ENCODE measurements at places on chromosomes 13 and 19. TPM values are rescaled to one million over a fixed set of nuclear protein-coding genes. Genes with fewer than 3 reads are reported as not detected.

The ZNF224 gene
- 15.7 TPM for total RNA-seq

- peak; percentile 16 for DNase-seq
Measured at GRCh38 chr13:42794577-42795275, 13.3 kb downstream of the FAM216B start.

DNA sequence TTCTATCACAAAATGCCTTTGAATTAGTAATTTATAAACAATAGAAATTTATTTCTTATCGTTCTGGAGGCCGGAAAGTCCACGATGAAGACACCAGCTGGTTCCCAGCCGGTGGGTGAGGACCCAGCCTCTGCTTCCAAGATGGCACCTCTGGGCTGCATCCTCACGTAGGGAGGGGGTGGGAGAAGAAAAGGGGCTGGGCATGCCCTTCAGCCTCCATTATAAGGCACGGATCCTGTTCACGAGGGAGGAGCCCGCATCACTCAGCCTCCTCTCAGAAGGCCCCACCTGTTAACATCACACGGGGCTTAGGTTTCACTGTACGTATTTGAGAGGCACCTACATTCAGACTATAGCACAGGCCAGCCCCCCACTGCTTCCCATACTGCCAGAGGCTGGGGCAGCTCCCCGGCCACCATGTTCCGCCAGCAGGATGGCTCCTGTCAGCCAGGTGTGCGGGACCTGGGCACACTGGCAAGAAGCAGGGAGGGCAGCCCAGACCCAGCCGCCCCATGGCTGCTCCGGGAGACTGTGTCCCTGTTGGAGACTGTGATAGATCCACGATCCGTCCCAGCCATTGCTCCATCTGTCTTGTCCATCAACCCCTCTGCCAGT is 131.6 kb downstream of the SOX1 start:
- no peak for DNase-seq

- no peak for DNase-seq
Measured at GRCh38 chr13:40161931-40162330, 504.5 kb downstream of the FOXO1 start.

DNA sequence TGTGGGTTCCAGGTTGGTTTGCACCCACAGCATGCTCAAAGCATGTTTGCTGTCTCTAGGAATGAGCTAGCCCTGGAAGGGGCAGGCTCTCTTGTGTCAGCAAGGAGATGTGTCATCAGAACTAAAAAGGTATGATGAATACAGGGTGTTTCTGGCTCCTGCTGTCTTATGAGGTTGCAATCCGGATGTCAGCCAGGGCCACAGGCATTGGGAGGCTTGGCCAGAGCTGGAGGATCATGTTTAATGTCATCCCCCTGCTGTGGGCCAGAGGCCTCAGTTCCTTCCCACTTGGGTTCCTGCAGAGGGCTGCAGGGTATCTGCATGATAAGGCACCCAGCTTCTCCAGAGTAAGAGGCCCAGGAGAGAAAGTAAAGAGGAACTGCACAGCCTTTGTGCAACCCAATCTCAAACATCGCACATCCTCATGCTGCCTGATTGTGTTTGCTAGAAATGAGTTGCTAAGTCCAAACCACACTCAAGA is 193.6 kb downstream of the COL4A1 start:
- peak; percentile 35 for DNase-seq

DNA sequence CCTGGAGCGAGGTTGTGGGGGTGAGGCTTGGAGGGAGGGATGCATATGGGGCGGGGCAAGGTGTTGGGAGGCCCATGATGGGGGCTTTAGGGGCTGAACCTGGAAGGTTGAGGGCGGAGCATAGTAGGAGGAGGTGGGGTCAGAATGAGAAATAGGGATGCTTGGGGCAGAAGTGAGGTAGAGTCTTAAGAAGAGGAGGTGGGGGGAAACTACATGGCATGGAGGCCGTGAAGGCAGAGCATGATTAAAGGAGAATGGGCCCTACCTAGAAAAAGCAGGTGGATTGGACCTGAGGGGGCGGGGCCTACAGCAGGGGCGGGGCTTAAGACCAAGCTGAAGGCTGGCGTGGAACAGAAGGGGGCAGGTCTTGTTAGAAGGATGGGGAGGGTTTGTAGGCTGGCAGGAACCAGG is 799 bp downstream of the NR1H2 start:
- DNase-seq: no peak

DNA sequence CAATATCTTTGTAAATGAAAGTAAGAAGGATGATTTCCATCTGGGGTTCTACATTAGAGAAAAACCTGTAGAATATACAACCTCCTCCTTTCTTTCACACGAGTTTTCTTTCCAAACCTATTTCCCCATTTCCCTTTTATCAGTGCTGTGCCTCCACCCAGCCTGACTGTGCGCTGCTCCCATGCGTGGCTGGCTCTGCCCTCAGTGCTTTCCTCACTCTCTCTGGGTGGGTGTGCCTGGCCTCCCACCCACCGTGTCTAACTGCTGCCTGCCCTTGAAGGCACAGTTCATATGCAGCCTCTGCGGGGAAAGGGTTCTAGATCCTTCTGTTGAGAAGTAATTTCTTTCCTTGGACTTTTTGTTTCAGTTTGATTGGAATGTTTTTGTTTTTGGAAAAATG is 70.7 kb downstream of the PCCA start:
- DNase-seq: no peak

GRCh38 chr13:30819136-30819888 is 84.0 kb downstream of the ALOX5AP start:
- DNase-seq: no peak

- no peak for DNase-seq
Measured at GRCh38 chr13:66313413-66313812, 916.7 kb downstream of the PCDH9 start.

GRCh38 chr13:81916461-81916860 is 1575.5 kb upstream of the SPRY2 start:
- DNase-seq: no peak

DNA sequence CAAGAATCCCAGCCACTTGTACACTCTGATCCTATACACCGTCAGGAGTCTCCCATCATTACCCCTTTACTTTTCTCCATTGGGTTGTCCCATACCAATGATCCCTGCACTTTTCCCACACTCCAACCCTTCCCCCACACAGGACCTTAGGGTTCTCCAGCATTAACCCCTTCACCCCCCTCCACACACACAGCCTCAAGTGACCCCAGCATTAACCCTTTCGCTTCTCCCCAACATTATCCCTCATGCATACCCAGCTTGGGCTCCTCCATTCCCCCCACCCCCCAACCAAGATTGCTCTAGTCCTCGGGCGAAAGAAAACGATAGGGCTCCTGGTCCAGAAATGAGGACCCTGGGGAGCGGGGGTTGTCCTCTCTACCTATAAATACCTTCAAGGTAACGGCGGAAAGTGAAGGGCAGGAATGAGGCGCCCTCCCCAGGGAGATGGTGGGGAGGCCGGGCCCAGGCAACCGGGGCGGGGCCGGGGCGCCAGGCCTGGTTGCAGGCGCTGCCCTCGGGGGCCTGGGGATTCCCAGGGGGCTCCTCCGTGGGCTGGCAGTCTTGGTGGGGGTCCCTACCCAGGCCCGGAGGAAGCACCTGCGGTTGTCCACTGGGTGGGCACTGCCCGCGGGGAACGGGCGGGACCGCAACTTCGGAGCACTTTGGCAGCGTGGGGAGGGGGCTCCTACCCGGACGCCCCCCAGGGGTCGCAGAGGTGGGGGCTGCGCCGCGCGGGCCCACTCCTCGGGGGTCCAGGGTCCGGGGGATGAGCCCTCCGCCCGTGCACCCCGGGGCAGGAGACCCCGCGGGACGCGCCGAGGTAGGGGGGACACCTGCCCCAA is 757 bp downstream of the WIZ start:
- peak; percentile 49 for DNase-seq

GRCh38 chr13:65882810-65883209 is 1347.3 kb downstream of the PCDH9 start:
- no peak for DNase-seq

All from RPMI7951 (cell line).